ENCODE measurements at places on chromosomes 4 and X.

DNA sequence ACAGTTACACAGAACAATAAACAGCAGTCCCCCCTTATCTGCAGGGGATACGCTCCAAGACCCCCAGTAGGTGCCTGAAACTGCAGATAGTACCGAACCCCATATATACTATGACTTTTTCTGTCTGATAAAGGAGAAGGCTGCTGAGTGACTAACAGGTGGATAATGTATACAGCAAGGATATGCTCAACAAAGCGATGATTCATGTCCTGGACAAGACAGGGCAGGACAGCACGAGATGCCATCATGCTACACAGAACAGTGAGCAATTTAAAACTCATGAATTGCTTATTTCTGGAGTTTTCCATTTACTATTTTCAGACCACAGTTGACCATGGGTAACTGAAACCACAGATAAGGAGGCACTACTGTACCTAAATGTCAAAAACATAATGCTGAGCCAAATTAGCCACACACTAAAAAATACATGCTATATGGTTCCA lies 76.1 kb downstream of the MANBA start:
- DNase-seq, result no peak

DNA sequence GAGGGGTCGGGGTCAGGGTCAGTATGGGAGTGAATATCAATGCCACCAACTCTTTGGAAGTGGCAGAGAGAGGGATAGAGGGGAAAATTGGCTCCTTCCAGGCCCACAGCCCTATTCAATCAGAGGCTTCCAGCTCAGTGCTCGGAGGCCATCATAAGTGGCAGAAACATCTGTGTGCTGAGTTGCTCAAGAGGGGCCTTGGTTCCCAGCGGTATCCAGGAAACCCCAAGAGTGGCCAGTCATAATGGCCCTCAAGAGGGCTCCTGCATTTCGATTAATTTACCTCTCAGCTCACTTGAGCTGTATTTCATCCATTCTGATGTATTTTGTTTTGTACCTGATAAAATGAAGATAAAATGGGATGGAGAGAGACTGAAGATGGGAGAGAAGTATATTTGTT lies 154.3 kb upstream of the EOLA2 start:
- DNase-seq, result no peak

DNA sequence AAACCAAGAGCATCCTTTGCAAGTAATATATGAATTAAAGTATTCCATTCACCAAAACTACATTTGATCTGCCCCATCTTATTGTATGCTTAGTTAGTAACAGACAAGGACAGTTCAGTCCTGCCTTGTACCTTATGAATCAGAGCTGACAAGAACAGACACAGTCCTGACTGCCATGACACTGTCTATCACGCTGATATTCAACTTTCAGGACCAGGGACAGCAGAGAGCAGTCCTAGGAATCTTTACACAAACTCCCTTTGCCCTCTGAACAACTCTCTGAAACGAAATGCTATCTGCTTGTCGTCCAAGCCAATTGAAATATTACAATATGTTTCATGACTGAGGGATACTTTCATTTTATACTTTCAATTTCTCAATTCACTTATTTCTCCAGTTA lies 268.6 kb upstream of the VCX start:
- DNase-seq, result no peak

- no peak for DNase-seq
Measured at GRCh38 chr4:14138106-14138505, 510.6 kb upstream of the BOD1L1 start.

- no peak for DNase-seq
Measured at GRCh38 chr4:180558427-180558826, 1684.8 kb upstream of the TENM3 start.

- DNase-seq, result no peak
Measured at GRCh38 chrX:118538386-118538785, 42.8 kb downstream of the DOCK11 start.

- DNase-seq, result no peak
Measured at GRCh38 chr4:158785718-158786117, 16.9 kb downstream of the FNIP2 start.

DNA sequence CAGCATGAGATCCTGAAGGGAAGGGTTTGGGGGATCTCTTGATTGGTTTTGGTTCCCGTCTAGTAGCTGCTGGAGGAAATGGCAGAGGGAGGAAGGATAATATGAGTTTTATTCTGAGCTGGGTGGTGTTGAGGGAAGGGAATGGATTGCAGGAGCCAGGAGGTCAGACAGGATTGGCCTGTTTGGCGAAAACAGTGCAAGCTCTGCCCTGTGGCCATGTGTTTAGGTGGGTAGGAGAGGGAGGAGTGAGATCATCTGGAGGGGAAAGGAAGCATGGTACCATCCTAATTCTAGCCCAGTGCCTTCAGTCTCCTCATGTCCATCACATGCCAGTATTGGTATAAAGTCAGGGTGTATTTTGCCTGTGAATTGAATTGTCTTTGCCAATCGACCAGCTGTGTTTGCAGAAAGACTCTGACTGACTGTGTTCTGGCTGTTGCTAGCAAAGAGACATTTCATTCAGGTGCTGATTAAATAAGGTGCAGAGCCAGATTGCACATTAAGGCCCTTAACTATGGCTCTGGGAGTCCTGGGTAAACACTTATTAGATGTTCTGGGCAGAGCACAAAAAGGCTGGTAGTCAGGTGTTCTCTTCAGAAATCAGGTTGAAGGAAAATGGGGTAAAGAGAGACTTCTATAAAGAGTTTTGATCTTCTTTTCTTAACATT lies 10.0 kb downstream of the TMEM164 start:
- peak; percentile 73 for DNase-seq

DNA sequence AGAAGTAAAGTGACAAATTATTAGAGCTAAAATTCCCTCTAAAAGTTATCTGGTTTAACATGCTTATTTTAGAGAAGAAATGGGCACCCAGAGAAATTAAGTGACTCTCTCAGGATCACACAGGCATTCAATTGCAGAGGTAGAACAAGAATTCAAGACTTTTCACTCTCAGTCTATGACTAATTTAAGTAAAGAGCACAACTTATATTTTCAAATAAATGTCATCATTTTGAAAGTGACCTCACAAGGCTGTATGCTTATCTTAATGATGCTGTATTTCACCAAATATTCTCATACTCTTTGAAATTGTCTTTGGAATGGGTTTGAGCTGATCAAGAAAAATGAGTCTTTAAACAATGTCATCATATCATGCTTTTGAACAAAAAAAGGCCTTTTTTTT lies 15.3 kb downstream of the GPR174 start:
- no peak for DNase-seq

GRCh38 chr4:125313497-125313896 lies 1.3 kb upstream of the FAT4 start:
- peak; percentile 60 for DNase-seq

GRCh38 chr4:39559626-39560025 lies 32.4 kb upstream of the UGDH start:
- DNase-seq, result no peak

DNA sequence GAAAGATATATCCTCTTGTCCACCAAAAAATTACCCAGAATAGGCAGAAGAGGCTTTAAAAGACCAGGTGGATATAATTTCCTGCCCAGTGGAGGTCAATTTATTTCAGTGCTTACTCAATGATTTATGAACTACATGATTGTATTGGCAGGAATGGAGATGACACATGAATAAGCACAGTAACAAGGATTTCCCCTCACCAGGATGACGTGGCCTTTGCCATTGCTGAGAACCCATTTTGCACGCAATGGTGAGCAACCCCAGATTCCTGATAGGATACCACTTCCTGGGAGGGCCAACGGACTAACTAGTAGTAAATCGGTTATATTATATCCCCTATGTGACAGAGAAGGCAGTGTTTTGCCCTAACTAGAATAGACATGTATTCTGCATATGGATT lies 11.6 kb upstream of the TTC29 start:
- DNase-seq, result no peak

DNA sequence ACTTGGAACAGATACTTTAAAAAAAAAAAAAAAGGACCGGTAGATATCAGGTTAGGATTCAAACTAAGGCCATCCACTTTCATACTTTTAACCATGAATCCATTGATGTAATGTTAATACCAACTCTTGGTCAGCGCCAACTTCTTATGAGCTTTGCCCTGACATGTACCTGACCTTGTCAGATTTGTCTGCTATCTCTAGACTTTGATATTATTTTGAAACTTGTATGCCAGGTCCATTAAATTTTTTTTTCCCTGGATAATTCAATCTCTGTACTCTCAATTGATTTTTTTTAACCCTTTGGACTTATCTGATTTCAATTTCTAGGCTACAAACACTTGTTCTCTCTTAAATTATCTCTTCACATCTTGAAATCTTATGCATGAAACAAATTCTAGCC lies 27.2 kb upstream of the UGT2B7 start:
- DNase-seq, result no peak

- DNase-seq, result no peak
Measured at GRCh38 chr4:52877694-52878093, 15.6 kb downstream of the RASL11B start.

GRCh38 chrX:15050395-15050794 lies 177.2 kb downstream of the MOSPD2 start:
- no peak for DNase-seq

GRCh38 chr4:152719801-152720556 lies 40.2 kb upstream of the TMEM154 start:
- no peak for DNase-seq

GRCh38 chrX:129968968-129969367 lies 13.5 kb upstream of the BCORL1 start:
- no peak for DNase-seq

DNA sequence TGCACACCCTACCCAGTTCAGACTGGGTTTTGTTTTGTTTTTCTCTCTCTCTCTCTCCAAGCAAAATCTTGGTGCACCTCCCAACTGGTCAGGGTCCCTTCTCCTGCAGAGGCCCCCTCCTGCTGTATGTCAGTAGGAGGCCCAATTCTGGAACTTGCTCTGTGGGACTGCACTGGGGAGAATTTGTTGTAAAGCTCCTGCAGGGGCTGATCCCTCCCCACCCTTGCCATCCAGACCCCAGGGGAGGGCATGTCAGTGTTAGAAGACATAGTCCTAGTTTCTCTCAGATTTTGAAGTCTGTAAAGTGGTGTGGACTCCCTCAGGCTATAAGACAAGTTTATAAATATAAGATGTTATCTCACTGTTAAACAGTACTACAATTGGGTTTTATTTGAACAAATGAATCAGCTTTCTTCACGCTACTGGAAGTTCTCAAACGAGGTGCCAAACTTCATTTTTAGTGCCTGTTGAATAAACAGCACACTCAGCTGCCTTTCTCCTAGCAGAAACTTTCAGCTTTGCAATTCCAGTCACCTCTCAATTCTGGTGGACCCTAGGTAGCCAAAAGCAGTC lies 88.6 kb upstream of the FRMPD3 start:
- no peak for DNase-seq

GRCh38 chr4:57314636-57315035 lies 204.5 kb upstream of the IGFBP7 start:
- DNase-seq, result no peak

DNA sequence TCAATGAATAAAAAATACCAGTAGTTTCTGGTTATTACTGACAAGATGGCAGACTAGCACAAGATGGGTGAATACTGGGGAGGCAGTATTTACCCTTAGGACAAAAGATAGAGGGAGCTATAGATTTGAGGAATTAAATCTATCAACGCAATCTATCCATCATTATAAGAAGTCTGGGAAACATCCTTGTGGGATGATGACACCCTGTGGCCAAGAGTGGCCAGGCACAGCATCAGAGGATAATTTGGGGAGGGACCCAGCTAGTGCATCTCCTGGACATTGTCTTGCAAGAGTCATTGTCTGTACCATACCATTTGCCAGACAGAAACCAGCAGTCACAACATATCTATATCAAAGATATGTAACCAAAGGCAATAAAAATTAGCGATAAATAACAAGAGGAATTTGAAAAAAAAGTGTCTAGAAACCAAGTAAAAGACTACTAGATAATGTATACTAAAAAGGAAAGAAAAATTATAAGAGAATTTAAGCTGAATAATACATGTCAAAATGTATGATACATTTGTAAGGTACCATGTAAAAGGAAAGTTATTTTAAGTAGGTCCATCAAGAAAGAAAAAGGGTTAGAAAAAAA lies 22.9 kb downstream of the KCTD8 start:
- DNase-seq, result peak; percentile 1

GRCh38 chr4:171235521-171235920 lies 577.7 kb upstream of the GALNTL6 start:
- no peak for DNase-seq

GRCh38 chr4:2274320-2275043 lies 12.6 kb upstream of the MXD4 start:
- no peak for DNase-seq

DNA sequence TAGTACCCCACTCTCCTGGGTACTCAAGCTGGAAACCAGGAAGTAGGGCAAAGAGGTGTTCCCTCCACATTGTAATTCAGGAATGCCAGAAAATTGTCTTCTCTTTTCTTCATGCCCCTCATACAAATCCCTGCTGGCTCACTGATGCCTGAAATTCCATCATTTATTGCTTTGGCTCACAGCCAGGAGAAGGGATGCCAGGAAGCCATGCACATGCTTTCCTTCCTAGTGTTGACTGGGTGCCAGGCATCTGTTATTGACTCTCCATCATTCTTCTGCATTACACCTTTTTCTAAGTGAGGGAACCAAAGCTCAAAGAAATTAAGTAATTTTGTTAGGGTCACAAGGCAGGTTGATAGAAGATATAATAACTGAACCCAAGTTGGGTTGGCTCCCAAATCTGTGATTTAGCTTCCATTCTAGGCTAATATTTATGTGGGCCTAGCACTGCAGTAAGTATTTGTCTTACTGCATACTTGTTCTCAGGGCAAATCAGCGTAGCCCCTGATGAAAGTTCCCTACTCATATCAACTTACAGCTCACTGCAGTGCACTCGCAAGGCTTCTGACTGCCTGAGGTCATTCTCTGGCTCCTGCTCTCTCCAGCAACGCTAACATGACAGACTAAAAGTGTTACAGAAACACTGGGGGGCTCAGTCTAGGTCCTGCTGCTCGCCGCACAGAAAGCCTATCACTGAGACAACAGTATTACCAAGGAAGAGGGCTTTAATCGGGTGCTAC lies 89.0 kb downstream of the TRAPPC11 start:
- no peak for DNase-seq

DNA sequence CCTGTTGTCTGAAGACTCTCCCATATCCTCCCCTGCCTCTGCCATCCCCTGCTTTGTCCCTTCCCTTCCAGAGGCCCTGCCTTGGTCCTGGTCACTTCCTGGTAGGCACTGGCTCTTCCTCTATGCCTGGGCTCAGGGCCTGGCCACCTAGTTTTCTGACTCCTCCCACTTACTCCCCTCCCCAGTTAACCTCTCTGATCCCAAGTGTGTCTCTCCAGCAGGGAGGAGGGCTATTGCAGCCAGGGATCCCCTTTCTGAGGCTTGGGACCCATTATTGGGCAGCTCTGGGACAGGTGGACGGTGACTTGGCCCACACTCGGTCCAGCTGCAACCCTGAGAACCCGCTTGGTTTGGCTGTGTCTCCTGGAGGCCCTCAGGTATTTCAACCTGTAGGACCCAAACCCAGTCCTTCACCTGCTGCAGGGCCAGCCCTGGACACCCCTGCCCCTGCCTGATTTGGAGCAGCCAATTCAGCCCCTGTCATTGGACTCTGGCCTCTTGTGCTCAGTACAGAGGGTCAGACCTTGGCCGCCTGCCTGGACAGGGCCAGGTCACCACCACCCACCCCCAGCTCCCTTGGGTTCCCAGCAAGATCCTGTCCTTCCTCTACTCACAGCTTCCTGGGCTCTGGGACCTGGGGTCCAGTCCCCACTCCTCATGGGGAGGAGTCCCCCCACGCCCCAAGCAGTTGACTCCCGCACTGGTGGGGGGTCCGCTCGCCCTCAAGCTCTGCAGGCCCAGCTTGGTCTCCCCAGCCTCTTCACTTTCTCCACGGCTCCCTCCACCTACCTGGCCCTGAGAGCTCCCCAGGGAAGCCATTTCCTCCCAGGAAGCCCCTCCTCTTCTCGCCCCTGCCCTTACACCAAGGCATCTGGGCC lies 1.1 kb upstream of the SH3BP2 start:
- no peak for DNase-seq

- DNase-seq, result no peak
Measured at GRCh38 chrX:39627257-39627656, 470.5 kb downstream of the BCOR start.
